Stimulated activated CD4-positive, alpha-beta T cell treated with anti-CD3 and anti-CD28 coated beads, TNF-alpha, amount 100 ng/mL, for 1 hour (primary cell): ENCODE measurements at places on chromosomes 6 and 20.

GRCh38 chr20:5696011-5696559 lies 54.1 kb upstream of the SHLD1 start:
- DNase-seq: no peak

GRCh38 chr6:148523551-148523950 lies 180.9 kb downstream of the SASH1 start:
- DNase-seq: no peak

- no peak for DNase-seq
These were observed 787 bp upstream of the PLAGL1 start for GRCh38 chr6:144008846-144009245.

DNA sequence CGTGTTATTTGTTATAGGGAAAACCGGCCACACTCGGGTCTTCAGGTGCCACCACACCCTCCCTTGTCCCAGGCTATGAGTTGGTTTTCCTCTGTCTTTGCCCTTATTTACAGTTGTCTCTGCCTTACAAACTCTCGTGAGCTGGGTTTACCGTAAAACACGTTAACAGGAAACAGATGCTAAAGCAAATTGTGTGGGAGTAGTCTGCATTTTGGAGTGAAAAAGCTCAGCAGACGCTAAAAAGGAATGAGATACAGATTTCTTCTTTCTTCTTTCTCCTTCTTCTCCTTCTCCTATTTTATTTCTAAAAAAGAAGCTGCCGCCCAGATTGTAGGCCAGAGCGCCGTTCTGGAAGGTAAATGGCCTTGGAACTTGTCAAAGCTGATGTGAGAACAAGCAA lies 51.9 kb downstream of the APCDD1L start:
- DNase-seq: no peak

DNA sequence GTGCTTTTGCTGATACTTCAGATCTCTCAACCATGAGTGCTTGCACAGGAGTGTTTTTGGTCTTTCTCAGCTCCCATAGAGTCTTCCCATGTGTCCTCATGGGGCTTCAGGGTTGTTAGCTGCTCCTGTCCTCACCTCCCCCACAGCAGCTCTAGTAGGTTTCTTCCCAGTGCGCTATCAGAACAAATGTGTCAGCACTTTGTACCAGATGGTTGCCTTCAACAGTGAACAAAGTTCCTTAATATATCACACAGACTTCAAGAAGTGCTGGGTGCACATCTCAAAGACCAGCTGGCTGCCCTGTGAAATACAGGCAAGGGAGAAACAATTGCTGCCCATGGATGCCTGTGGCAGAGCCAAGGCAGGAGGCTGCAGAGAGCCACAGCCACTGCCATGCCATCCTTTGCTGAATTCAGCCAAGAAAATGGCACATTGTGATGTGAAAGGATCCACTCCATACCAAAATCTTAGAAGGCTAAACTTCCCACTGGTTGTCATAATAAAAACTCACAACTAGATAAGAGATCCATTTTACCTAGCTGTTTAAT lies 471.3 kb downstream of the C6orf118 start:
- DNase-seq: no peak

GRCh38 chr6:48568856-48569255 lies 457.9 kb upstream of the PTCHD4 start:
- no peak for DNase-seq

DNA sequence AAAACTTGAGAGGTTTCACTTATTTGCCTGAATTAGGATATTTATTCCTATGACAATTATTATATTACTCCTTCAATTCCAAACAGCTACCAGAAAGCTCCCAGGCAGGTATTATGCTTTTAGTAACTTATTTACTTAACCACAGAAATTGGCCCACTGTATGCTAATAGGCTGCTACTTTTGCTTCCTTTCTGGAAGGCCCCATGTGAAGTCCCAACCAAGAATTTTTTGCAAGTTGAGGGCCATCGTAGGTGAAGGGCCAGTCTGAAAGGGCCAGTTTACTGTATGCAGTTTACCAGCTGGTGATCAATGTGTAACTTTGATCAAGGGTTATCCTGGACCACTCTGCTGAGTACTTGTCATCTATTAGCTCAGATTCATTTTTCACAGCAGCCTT lies 45.0 kb downstream of the EDN1 start:
- no peak for DNase-seq

DNA sequence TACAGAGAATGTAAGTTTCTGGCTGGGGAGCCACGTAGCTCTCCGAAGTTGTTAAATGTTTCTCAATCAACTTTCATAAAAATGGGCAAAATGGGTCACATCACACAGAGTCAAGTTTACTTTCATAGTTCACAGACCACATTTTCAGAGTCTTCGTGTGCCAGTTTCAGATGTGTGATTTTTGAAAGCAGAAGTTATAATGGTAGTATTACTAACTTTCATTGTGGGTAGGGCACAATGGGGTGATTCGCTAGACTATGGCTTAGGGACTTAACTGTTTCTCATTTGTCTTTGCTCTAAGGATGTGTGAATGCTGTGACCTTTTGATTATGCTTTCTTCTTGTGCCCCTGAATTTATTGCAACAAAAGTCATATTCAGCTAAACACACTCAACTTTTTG lies 109.0 kb upstream of the SUPT3H start:
- DNase-seq: no peak

DNA sequence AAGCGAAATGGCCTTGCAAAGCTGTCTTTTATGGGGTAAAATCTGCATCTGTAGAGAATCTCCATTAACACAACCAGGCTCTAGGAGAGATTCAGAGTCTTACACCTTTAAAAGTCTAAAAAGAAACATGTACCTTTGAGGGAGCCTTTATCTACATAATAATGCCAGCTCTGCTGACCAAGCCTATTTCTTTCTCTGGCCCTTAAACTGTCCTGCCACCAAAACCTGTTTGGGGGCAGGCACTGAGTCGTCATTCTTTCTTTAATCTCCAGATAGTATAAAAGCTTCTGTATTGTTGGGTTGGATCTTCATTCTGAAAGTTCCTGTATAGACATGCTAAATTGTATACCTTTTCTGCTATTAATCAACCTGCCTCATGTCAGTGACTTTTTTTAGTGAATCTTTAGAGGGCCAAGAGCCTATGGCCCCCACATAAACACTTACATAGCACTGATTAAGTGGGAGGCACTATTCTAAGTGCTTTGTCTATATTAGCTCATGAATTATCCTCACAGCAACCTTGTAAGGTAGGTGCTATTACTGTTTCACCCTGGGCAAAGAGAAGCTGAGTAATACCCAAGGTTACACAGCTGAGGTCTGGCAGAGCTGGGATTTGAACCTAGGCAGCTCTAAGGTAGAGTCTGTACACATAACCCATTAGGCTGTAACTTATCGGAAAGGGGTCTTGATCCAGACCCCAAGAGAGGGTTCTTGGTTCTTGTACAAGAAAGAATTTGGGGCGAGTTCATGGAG lies 232.3 kb upstream of the DTNBP1 start:
- DNase-seq: no peak

DNA sequence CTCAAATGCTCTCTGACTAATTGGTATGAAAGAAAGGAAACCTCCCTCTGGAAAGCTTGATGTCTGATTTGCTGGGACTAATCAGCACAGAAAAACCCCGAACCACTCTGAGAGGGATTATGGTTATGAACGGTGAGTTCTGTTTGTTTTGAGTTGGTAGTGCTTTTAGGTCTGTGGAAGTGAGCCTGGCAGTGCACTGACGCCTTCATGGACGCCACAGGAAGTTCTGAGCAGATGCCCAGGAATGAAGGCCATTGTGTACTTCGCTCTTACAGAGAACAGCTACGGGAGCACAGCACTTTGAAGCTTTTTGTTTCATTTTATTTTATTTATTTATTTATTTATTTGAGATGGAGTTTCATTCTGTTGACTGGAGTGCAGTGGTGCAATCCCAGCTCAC lies 754.1 kb downstream of the QKI start:
- no peak for DNase-seq

DNA sequence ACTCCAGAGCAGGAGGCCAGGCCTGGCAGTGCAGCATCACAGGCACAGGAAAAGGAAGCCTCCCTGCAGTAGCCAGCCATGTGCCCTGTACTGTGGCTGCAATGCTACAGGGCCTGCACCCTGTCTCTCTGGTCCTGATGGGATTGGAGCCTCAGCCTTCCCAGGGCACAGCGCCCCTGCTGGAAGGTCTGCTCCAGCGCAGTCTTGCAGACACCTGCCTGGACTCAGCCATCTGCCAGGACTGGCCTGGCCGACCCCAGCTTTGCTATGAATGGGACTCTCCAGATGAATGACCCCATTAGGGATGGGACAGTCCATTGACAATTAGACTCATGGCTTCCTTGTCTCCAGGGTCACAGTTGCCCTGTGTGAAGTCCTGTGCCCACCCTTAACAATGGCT lies 251.6 kb downstream of the ERMARD start:
- DNase-seq: no peak

DNA sequence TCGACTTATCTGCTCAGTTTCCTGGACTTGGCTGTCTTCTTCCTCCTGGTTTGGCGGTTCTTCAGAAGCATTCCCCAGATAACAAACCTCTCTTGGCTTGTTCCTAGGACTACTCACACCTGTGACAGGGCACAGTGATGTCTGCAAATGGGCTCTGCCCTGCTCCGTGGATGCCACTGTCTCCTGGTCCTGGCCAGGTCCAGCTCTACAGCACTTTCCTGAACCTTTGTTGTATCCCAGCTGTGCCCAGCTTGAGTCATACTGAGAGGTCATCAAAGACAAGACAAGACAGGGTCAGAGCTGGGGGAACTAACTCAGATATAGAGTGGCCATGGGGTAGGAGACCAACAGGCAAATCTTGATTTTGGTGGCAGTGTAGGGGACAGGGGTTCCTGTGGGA lies 102.7 kb upstream of the SLC22A23 start:
- no peak for DNase-seq

DNA sequence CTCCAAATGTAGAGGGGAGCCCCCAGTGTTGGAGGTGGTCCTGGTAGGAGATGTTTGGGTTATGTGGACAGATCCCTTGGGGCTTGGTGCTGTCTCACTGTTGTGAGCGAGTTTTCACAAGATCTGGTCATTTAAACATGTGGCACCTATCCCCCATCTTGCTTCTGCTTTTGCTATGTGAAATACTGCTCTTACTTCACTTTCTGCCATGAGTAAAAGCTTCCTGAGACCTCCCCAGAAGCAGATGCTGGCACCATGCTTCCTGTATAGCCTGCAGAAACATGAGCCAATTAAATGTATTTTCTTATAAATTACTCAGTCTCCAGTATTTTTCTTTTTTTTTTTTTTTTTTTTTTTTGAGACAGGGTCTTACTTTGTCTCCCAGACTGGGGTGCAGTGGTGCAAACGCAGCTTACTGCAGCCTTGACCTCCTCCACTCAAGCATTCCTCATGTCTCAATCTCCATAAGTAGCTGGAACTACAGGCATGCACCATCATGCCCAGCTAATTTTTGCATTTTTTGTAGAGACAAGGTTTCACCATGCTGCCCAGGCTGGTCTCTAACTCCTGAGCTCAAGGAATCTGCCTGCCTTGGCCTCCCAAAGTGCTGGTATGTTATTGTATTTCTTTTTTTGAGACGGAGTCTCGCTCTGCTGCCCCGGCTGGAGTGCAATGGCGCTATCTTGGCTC lies 177.1 kb downstream of the ALDH8A1 start:
- DNase-seq: no peak

GRCh38 chr6:69422475-69422874 lies 374.3 kb downstream of the LMBRD1 start:
- DNase-seq: no peak

DNA sequence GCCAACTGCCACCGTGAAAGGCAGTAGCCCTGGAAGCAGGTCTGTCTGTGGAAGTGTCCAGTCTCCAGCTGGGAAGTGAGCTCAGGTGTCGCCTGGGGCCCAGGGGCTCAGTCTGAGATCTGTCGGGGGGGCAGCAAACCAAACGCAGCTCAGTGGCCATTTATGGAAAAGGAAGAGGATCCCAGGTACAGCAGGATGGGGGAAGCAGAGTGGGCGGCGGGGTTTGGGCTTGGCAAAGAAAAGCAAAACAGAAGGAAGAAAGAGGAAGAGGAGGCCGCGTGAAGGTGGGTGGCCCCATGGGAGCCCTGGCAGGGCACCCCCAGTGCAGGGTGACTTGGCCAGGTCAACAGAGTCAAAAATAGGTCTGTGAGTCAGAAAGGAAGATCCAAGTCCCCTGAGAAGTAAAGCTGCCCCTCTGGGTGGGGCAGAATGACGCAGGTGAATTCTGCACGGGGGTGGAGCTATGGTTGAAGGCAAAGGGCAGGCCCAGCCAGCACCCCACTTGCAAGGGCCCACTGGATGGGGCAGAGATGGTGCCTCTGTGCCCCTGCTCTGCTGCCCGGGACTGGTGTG lies 5.3 kb downstream of the PXDC1 start:
- no peak for DNase-seq

- no peak for DNase-seq
These were observed 60.5 kb downstream of the GJA10 start for GRCh38 chr6:89954721-89955148.

GRCh38 chr6:90907931-90908655 lies 321.2 kb upstream of the MAP3K7 start:
- no peak for DNase-seq

DNA sequence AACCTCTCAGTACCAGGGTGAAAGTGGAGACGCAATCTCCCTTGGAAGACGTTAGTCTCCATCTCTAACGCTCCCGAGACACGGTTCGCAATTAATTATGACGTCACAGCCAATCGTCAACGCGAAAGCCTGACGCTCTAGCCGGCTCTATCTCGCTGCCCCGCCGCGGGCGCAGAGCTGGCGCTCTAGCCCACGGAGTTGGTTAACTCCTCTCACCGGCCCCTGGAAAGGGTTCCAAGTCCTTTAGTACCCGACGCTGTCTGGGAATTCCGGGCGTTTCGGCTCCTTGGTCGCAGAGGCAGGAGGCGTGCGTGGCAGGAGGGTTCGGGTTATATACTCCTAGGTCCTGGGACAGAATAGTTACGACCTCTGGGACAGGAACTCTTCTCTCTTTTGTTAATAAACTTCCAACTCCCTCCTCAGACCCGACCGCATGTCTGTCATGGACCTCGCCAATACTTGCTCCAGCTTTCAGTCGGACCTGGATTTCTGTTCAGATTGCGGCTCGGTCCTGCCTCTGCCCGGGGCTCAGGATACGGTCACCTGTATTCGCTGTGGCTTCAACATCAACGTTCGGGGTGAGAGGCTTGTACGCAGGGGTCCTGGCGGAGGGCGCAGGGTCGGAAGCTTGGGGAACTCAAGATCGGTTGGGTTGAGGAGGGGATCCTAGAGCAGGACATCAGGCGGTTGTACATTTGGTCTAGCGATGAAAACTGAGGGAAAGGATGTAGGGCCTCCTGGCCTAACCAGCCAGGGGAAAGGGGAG lies at the start of gene POLR1H:
TSS of gene POLR1H (plus strand) at position 174 of the 766 bp plus-strand sequence. CDS start at position 434, 260 bp downstream.
- DNase-seq: peak; percentile 72

DNA sequence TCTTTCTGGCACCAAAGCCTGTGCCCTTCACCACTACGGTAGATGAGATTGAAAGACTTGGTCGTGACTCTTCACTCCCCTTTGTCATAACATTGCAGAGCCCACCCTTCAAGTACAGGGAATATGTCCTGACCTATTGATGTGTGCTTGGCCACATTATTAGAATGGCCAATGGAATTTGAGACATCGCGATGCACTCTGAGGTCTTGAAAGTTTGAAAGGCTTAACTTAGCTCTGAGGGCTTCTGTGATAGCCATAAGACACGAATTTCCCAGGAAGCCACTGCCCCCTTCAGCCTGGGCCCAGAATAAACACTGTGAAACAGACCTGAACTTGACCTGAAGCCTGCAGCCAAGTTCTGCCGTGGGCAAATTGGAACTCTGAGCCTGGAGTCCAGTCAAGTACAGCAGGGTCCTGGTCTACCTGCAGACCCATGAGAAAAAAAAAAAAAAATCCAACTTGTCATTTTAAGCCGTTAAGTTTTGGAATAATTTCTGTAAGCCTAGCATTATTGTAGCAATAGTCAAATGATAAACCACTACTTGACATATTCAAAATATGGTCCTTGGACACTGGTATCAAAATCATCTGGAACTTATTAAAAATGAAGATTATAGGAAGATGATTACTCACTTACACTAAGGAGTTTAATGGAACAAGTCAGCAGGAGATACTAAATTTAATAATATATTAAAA lies 36.9 kb upstream of the TRAF3IP2 start:
- no peak for DNase-seq
